PC-3 (cell line): ENCODE measurements at places on chromosomes 1 and 21. TPM values are rescaled to one million over a fixed set of nuclear protein-coding genes. Genes with fewer than 3 reads are reported as not detected.
A peak's percentile ranks its signal among the peaks of the same experiment; 100 is the strongest.

DNA sequence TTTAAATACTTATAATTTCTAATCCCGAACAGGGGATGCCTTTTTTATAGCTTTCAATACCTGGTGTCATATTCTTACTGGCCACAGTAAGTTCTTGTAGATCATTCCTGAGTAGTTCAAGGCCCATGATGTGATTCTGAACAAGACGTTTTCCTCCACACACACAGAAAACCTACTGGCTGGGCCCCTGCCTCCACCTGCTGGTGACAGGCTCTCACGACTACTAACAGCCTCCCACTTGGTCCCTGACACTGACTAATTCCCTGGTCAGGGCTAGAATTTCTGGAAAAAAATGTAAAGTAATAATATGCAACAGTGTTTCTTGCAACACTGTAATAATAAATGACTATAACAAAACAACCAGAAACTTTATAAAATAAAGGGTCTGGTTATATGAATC lies 50.4 kb upstream of the RIPK4 start:
- no peak overlapping the region for H3K4me3 ChIP-seq
- H3K27ac ChIP-seq: peak overlapping the region; percentile 61
- peaks cover 10% of the 10 kb centered on the region for H3K36me3 ChIP-seq

GRCh38 chr21:14616380-14617039 lies 70.4 kb upstream of the SAMSN1 start:
- H3K4me3 ChIP-seq: no peak overlapping the region
- peaks cover 6% of the 10 kb centered on the region; the same call in 1 of the 2 replicates for H3K4me1 ChIP-seq
- peak; percentile 54 for DNase-seq
- no peaks in the 10 kb centered on the region for H3K36me3 ChIP-seq
- no peak overlapping the region for H3K27ac ChIP-seq
- no peaks in the 10 kb centered on the region for H3K27me3 ChIP-seq

DNA sequence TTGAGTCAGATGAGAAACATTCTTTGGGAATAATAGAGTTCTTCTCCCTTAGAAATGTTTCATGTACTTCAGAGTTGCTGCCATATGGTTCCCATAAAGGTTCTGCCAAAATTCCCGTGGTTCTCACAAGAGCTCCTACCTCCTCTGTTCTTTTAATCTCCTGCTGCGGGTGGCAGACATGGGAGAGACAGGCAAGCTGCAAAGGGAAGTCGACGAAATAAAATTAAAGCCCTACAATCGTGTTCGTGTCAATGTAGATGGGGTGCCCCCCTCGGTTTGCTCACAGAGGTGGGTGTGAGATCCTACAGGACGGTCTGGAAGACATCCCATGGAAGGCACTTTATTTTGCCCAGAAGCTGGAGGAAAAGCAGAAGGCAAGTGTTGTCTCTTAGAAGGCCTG lies 276.0 kb downstream of the RWDD3 start:
- peaks cover 46% of the 10 kb centered on the region for H3K27me3 ChIP-seq
- DNase-seq: no peak
- H3K4me3 ChIP-seq: no peak overlapping the region
- H3K36me3 ChIP-seq: no peaks in the 10 kb centered on the region

DNA sequence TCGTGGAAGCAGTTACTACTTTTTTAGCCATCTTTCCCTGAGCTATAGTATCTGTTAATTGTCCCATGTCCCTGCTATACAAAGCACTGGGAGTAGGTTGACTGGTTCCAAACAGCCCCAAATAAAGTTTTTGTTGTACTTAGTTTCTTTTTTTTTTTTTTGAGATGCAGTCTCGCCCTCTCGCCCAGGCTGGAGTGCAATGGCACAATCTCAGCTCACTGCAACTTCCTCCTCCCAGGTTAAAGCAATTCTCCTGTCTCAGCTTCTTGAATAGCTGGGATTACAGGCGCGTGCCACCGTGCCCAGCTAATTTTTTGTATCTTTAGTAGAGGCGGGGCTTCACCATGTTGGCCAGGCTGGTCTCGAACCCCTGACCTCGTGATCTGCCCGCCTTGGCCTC lies 3.3 kb downstream of the NCSTN start:
- H3K36me3 ChIP-seq: peaks cover 27% of the 10 kb centered on the region
- H3K4me1 ChIP-seq: peaks cover 13% of the 10 kb centered on the region
- H3K4me3 ChIP-seq: no peak overlapping the region

DNA sequence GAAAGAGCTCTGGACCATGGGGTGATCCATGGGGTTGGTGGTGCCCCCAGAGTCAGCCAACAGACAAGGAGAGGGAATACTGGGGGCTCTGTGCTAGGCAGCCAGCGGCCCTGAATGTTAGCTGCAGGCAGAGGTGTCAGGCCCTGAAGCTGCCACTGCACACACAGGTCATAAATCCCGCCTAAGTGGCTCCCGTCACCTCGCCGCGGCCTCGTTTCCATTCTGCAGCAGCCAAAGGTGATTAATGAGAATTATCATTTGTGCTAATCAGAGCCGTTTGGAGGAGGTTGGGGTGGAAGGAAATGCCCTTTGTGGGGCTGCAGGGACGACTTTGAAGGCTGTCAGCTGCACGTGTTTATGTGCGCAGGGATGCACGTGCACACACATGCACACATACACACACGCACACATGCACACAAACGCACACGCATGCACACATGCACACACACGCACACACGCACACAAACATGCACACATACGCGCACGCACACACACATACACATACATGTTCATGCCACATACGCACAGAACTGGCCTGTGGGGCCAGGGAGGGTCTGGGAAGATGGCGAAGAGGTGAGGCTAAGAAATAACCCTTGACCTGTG lies 88.8 kb upstream of the ARHGEF16 start:
- no peak for DNase-seq
- H3K36me3 ChIP-seq: no peaks in the 10 kb centered on the region
- no peak overlapping the region for H3K4me3 ChIP-seq
- no peak overlapping the region for H3K27ac ChIP-seq
- peaks cover 100% of the 10 kb centered on the region for H3K27me3 ChIP-seq
- no peaks in the 10 kb centered on the region for H3K4me1 ChIP-seq

TRIM67 gene
- not detected in 2 replicates for total RNA-seq

S100A7 gene
- not detected in 2 replicates for total RNA-seq

LYPD8 gene
- not detected in 2 replicates for total RNA-seq

GRCh38 chr1:9315411-9316079 lies 22.9 kb downstream of the SPSB1 start:
- H3K4me1 ChIP-seq: peaks cover 6% of the 10 kb centered on the region; the same call in 1 of the 2 replicates
- no peak overlapping the region for H3K4me3 ChIP-seq
- DNase-seq: no peak

LRIF1 gene
- 12.6 and 18.1 TPM in 2 replicates for total RNA-seq

SYDE2 gene
- 4.4 and 6.8 TPM in 2 replicates for total RNA-seq

DNA sequence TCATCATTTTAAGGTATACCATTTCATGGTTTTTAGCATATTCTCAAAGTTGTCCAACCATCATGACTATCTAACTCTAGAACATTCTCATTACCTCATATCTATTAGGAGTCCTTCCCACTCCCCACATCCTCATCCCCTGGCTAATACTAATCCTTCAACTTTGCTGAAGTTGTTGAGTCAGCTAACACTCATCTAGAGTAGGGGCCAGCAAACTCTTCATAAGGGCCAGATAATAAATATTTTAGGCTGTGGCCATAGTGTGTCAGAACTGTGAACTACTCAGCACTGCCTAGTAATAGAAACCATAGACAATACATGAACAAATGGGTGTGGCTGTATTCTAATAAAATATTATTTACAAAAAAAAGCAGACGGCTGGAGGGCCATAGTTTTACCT lies 43.0 kb downstream of the TOR3A start:
- peak; percentile 89 for DNase-seq
- peak overlapping the region; percentile 86 for H3K27ac ChIP-seq
- peaks cover 20% of the 10 kb centered on the region for H3K36me3 ChIP-seq
- H3K4me3 ChIP-seq: no peak overlapping the region
- peaks cover 58% of the 10 kb centered on the region for H3K4me1 ChIP-seq
- no peaks in the 10 kb centered on the region for H3K27me3 ChIP-seq

GRCh38 chr1:147169840-147170674 lies 2.2 kb downstream of the PRKAB2 start:
- H3K27ac ChIP-seq: peak overlapping the region; percentile 6
- no peaks in the 10 kb centered on the region for H3K27me3 ChIP-seq
- H3K4me3 ChIP-seq: peak overlapping the region; percentile 86
- DNase-seq: peak; percentile 39
